ENCODE measurements at places on chromosomes 3 and 15.
A peak's percentile ranks its signal among the peaks of the same experiment; 100 is the strongest.

DNA sequence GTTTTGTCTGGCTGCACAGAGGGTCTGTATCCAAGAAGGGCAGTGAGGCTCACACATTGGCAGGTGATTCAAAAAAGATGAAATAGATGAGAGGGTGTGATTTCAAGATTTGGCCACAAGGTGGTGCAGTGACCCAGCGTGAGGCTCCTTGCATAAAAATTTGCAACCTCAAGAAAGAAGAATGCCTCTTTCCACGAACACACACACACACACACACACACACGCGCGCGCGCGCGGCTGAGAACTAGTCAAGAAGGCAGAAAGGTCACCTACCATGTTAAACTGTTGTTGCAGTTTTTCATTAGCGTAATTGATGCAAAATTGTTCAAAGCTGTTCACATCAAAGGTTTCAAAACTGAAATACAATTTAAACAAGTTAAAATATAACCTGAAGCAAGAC is 39.2 kb downstream of the MYO5C start:
- DNase-seq: peak; percentile 41

DNA sequence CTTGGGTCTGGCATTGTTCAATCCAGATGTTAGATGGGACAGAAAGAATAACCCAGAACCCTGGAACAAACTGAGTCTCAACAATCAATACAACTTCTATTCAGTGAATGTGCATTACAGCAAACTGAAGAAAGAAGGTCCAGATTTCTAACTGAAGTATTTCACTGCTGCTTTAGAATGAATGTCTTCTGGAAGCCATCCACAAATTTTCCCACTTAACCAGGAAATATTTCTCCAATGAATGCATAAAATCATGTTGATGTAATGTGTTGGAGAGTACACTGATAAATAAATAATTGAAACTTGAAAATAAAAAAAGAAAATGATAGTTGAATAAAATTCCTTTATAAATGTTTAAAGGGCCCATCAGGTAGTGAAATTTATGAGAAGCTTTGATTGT is 658.6 kb downstream of the ZBBX start:
- DNase-seq: no peak

DNA sequence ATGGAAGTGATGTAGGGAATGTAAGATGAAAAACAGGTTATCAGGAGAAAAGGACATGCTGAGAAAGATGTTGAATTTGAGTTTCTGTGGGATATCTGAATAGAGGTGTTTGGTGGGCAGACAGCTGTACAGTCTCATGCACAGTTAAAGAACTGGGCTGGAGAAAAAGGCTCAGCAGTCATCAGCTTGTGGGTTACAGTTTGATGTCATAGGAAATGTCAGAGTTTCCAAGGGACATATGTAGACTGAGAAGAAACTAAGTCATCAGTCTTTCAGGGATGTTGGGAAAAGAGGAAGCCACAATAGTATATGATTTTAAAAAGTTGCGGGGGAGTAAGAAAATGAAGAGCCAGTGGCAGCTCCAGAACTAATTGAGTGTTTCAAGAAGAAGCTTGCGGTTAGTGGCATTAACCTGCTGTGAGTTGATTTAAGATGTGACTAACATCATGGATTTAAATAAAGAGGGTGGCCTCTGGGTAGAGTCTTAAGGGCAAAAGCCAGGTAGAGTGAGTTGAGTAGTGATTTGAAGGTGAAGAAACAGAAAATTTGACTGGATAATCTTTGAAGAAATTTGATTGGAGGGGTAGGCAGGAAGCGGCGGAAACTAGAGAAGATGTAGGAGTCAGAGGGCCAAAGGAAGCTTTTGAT is 24.6 kb downstream of the GORASP1 start:
- no peak for DNase-seq

GRCh38 chr3:135007607-135008006 is 212.5 kb downstream of the EPHB1 start:
- DNase-seq: no peak

DNA sequence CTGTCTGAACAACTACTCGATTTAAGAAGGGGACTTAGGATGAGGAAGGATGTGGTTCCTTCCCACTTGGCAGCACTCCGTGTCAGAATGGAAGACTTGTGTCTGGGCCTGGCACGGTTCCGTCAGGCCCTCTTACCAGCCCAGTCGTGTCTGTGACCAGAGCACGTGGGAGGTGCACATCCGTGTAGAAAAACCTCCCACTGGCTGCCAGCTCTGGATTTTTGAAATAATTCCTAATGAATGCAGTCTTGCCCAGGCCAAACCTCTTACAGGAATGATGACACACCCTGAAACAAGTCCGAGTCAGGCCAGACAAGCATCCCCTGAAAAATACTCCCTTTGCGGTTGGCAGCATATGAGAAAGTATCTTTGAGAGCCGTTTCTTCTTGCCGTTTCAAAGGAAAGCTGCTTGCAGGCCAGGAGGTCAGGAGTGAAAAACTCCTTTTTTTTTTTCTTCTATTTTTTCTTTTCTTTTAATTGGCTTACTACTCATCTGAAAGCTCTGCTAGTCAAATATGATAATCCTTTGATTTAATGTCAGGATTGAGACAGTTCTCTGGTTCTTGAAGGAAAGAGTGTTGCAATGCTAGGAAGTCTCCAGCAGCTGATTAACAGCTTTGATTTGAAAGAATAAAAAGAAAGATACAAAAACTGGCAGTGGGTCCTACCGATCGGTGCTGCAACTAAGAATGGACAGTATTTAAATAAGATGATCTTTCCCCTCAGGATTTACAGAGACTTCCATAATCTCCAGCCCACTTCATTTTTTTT is 19.8 kb downstream of the IL1RAP start:
- DNase-seq: no peak

DNA sequence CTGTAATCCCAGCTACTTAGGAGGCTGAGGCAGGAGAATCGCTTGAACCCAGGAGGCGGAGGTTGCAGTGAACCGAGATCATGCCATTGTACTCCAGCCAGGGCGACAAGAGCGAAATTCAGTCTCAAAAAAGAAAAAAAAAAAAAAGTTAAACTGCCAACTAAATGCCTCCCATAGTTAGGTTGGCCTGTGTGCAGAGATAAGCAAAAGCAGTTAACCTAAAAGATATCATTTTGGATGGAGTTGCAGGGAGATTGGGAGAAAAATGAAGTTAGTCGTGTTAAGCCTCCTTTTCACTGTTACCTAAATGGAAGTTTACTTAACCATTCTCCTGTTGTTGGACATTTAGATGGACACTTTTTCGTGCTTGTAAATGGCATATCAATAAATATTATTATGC is 11.4 kb upstream of the FETUB start:
- DNase-seq: no peak

DNA sequence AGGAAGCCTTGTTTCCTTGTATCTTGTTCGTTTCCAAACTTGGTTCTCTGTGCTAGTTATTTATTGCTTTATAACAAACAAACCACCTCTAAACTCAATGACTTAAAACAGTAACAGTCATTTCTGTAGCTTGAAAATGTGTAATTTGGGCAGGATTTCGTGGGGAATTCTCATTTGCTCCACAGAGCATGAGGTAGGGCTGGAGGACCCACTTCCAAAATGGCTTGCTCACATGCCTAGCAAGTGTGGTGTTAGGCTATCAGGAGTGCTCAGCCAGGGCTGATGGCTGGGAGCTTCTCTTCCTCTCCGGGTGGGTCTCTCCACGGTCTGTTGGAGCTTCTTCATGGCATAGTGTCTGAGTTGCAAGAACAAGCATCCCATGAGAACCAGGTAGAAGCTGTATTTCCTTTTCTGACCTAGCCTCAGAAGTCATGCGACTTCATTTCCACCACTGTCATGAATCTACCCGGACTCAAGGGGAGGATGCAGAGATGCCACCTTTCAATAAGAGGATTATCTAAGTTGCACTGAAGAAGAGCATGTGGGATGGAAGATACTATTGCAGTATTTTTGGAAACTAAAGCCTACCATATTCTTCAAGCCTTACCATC is 8.2 kb upstream of the TNIK start:
- no peak for DNase-seq

- DNase-seq: no peak
These were observed 22.9 kb upstream of the SLC4A7 start for GRCh38 chr3:27507111-27507510.

DNA sequence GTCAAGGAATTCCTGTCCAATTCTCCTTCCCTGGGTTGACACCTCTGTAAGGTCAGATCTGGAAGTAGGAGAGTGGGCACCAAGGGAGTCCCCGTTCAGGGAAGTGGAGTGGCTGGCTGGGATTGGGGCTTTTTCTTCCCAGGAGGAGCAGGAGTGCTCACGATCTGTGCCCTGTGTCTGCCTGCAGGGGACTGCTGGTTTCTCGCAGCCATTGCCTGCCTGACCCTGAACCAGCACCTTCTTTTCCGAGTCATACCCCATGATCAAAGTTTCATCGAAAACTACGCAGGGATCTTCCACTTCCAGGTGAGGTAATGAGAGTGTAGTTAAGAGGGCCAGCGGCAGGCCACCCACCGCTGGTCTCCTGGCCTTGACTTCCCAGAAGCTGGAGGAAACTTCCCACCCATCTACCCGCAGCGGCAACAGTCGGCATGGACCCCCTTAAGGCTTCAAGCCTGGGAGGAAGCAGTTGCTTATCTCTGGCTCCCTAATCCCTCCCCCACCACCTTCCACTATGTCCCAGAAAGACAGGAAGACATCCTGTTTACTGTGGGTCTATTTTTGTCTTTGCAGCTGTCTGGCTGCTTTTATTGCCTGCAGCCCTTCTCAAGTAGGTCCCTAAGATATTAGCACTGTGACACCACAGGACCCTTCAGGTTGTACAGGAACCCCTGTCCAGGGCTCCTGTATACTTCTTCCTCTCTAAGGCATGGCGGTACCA is 26.8 kb downstream of the CAPN3 start:
- no peak for DNase-seq

DNA sequence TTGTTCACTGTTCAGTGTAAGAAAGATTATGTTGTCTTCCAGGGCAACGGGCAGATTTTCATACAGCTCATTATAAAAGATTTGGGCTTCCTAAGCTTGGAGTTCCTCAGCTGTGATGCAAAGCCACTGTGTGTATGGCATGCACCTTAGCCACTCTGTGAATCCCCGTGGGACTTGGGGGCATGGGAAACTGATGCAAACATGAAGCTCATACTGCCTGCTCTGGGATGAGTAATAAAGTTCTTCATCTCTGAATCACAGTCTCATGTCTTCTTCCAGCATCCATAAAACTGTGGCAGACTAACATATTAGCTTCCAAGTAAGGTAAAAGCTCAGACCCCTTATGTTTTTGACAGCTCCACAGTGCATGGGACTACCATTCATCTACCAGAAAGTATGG is 154.3 kb upstream of the RORA start:
- DNase-seq: no peak

All from stimulated activated CD4-positive, alpha-beta T cell treated with anti-CD3 and anti-CD28 coated beads, TNF-alpha, amount 100 ng/mL, for 1 hour (primary cell).